ENCODE measurements at places on chromosomes 12 and 14. TPM values are rescaled to one million over a fixed set of nuclear protein-coding genes. Genes with fewer than 3 reads are reported as not detected.

- H3K36me3 ChIP-seq = no peaks in the 10 kb centered on the region
- no peak overlapping the region for H3K4me3 ChIP-seq
- H3K27ac ChIP-seq = no peak overlapping the region
- H3K27me3 ChIP-seq = peaks cover 11% of the 10 kb centered on the region
Observed at GRCh38 chr12:76909290-76909689, 30.5 kb upstream of the CSRP2 start.

GRCh38 chr12:113019025-113019424 lies 37.5 kb upstream of the DTX1 start:
- peaks cover 8% of the 10 kb centered on the region for H3K4me1 ChIP-seq
- no peaks in the 10 kb centered on the region for H3K27me3 ChIP-seq
- no peaks in the 10 kb centered on the region for H3K36me3 ChIP-seq
- no peak for DNase-seq
- no peak overlapping the region for H3K27ac ChIP-seq

GRCh38 chr14:56814519-56814959 lies 4.3 kb upstream of the OTX2 start:
- H3K27ac ChIP-seq = no peak overlapping the region
- DNase-seq = no peak
- no peaks in the 10 kb centered on the region for H3K36me3 ChIP-seq
- H3K27me3 ChIP-seq = peaks cover 84% of the 10 kb centered on the region

DNA sequence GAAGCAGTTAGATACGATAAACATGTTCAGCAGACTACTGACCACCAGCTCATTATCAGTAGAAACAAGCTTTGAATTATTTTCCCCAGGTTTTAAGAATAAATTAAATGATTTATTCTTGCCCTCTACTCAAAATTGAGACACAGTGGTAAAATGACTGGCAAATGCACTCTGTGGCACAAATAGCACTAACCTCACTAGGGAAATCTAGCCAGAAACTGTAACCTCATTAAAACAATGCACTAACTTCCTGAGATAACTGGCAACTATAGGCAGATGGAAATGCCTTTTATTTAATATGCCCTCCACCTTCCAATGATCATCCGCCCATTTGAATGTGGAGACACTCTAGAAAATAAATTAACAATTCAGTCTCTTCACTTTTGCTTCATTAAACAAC lies 33.2 kb downstream of the CPNE8 start:
- H3K27me3 ChIP-seq = no peaks in the 10 kb centered on the region
- no peak for DNase-seq
- H3K4me1 ChIP-seq = peaks cover 3% of the 10 kb centered on the region
- no peaks in the 10 kb centered on the region for H3K36me3 ChIP-seq
- H3K4me3 ChIP-seq = no peak overlapping the region

DNA sequence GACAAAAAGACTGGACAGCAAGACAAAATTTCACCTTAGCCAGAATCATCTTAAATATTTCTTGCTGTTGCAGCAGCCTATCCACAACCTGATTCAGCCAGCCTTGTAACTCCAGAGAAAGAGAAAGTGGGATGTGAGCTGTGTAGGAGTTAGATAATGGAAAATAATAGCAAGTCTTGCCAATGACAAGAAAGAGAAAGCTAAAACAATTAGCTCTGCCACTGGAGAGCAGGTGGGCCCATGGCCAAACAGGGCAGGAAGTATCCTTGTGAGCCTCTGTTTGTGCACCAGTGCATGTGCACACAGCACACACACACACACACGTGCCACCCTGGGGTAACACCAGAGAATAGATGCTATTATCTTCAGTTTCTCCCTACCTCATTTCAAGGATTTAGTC lies 106.0 kb upstream of the CCDC196 start:
- H3K4me3 ChIP-seq = no peak overlapping the region
- no peaks in the 10 kb centered on the region for H3K36me3 ChIP-seq
- DNase-seq = no peak
- H3K4me1 ChIP-seq = no peaks in the 10 kb centered on the region
- H3K27me3 ChIP-seq = no peaks in the 10 kb centered on the region
- H3K27ac ChIP-seq = no peak overlapping the region

Gene LYZ
- total RNA-seq = 8.3 TPM
